ENCODE measurements at places on chromosomes 2 and 18.

DNA sequence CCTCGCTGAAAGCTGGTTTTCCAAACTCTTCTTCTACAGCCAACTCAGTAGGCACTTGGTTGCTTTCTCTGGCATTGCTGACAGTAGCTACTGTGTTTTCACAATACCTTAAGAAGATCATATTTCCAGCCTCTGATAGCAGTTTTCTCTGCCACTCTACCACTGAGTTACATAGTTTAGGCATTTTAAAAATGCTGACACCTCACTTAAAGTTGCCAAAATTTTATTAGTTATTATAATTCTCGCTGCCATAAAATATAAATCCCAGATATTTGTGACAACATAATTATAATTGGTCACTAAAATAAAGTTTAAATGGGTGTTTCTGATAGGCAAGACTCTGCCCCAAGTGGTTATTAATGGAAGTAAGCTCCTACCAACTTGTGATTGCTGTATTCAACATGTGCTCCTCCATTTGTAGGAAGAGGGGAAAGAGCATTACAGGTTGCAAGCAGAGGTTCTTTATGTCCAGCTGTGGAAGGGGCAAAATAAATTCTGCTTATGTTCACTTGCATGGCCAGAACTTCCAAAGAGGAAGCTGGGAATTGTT is 1202.8 kb downstream of the CNTNAP5 start:
- no peak for DNase-seq

DNA sequence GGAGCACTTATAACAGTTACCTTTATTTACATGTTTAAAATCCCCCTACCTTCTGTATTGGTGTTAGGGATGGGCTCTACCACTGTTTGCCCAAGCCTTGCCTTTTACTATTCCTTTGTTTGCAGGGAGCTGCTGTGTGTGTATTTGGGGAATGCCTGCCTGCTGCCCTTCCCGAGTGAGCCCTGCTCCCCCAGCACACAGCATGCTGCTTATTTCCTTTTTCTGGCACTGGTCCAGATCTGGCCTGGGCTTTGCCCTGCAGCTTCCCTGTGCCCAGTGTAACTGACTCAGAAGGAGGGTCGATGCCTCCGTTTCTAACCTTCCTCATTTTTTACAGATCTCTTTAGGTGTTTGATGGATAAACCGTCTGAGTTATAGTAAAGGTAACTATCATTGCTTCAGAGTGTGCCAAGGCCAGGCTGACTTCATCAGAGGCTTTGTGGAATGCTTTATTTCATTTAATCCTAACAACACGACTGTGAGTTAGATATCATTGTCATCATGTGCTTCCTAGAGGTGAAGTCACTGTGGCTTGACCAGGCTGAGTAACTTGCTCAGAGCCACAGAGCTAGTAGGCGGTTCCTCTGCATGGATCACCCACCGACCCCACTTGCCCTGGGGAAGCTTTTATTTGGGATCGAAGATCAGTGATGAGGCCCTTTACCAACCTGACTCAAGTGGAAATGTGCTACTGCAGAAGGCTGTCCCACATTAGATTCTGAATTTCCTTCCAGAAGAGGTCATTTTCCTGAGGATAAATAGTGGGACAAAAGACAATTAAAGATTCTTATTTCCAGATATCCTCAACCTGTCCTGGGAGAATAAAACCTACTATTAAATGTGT is 238.8 kb downstream of the ZNF407 start:
- no peak for DNase-seq

GRCh38 chr2:43262951-43263350 is 36.5 kb upstream of the ZFP36L2 start:
- DNase-seq = no peak

- DNase-seq = no peak
These were observed 81.8 kb upstream of the ADAM23 start for GRCh38 chr2:206361407-206362045.

DNA sequence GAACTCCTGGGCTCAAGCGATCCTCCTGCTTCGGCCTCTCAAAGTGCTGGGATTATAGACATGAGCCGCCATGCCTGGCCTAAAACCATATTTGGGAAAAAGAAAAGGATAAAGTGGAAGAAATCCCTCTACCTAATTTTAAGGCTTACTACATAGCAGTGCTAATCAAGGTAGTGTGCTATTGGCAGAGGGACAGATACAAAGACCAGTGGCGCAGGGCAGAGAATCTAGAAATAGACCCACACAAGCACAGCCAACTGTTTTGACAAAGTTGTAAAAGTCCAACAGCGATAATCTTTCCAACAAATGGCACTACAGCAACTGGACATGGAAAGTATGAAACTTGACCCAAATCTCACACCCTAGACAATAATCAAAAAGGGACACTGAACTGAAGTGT is 138.4 kb downstream of the TFCP2L1 start:
- DNase-seq = no peak

DNA sequence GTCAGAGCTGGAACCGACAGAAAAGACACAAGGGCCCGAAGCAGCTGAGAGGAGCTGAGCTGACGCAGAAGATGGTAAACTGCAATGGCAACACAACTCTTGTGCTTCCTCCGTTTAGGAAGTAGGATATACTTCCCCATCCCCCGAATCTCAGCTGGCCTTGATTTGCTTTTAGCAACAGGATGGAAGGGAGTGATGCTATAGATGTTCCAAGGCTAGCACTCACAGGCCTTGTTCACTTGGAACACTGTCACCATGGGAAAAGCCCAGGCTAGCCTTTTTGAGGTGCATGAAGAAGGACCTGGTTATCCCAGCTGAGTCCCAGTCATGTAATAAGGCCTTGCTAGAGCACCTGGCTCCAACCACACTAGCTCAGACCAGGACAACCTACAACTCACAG is 26.0 kb downstream of the STAT1 start:
- no peak for DNase-seq

GRCh38 chr2:3626118-3626811 is 31.4 kb downstream of the COLEC11 start:
- DNase-seq = no peak

GRCh38 chr2:49226360-49226759 is 72.0 kb upstream of the FSHR start:
- no peak for DNase-seq

- no peak for DNase-seq
These were observed 940.2 kb upstream of the FANCL start for GRCh38 chr2:59181347-59181746.

DNA sequence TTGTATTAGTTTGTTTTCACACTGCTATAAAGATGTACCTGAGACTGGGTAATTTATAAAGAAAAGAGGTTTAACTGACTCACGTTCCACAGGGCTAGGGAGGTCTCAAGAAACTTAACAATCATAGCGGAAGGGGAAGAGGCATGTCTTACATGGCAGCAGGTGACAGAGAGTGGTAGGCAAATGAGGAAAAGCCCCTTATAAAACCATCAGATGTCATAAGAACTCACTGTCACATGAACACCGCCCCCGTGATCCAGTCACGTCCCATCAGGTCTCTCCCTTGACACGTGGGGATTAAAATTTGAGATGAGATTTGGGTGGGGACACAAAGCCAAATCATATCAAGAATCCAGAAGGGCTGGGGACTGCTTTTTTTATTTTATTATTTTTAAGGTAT is 120.0 kb downstream of the GALNT14 start:
- no peak for DNase-seq

- no peak for DNase-seq
These were observed 114.5 kb downstream of the TMEM18 start for GRCh38 chr2:562391-563364.

DNA sequence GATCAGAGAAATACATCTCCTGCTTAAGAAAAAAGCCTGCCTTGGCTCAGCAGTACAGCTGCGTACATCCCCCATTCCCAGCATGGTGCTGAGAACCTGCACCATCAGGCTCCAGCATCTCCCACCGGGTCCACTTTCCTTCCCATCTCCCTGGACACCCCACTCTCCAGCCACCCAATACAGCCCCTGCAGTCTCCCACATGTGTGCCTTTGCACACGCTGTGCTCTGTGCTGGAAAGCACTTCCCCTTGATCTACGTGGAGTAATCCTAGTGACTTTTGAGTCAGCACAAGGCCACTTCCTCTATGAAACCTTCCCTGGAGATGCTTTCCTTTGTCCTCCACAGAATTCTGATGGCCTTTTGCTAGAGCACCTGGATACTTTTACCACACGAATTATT is 17.0 kb downstream of the STAT1 start:
- no peak for DNase-seq

All from stimulated activated CD4-positive, alpha-beta T cell treated with anti-CD3 and anti-CD28 coated beads, TNF-alpha, amount 100 ng/mL, for 24 hours (primary cell).